ENCODE measurements at places on chromosomes 16 and 17.

DNA sequence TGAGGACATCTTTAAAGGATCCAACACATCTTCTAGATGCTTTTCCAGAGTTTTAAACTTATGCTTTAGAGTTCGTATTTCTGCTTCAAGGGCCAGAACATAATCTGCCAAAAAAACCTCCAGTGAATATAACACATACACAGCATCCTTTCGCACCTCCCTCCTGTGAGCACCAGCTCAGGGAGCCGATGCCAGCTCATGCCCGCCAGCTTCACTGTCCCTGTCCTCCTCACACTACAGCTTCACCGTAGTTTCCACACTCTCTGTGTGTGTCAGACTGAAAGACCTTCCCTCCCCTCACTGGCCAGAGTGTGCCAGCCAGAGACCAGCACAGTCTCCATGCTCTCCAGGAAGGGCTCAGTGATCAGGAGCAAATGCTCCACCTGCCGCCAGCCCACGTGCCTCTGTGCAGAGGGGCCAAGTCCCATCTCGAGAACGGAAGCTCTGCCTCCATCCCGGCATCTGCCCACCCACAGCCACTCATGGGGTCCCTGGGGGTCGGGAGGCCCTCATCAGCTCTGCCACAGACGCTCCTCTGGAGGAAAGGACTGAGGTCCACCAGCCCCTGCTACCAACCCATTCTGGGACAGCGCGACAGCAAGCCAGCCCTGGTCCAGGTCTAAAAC lies 40.8 kb downstream of the CCDC57 start:
- DNase-seq = no peak

GRCh38 chr17:60315650-60316049 lies 76.3 kb downstream of the USP32 start:
- DNase-seq = no peak

GRCh38 chr17:59369031-59369975 lies 37.8 kb downstream of the YPEL2 start:
- no peak for DNase-seq

DNA sequence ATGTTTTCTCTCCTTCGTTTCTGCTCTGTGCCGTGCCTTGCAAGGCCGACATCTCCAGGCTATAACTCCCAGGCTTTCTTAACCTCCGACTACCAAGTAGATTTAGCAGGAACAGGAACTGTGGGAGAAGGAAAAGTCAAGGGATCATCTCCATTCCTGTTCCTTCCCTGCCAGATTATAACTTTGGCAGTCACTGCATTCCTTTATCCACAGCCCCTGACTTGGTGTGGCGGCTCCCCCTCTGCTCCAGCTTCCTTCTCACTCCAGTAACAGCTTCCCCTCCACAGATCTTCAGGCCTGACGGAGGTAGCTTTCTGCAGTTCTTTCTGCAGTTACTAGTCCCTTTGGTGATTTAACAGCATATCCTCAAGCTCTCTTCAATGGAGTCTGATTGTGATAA lies 234.6 kb upstream of the MON1B start:
- DNase-seq = no peak

DNA sequence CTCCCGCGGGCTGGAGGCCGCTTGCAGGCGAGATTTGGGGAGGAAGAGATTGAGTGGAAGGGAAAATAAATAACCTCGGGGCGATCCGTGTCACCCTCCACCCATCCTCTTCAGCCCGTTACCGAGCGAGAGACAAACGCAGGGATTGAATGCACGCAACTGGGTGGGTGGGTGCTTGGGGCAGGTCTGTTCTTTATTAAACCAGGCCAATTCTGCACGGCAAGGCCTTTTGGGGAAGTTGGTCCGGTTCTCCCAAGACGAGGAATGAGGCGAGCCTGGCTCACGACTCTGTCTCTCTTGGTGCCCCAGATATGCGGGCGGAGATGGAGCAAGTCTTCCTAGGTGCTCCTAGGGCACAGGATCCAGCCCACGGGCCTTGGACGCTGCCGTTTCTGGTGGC lies 396 bp upstream of the HOXB7 start:
- DNase-seq = no peak

DNA sequence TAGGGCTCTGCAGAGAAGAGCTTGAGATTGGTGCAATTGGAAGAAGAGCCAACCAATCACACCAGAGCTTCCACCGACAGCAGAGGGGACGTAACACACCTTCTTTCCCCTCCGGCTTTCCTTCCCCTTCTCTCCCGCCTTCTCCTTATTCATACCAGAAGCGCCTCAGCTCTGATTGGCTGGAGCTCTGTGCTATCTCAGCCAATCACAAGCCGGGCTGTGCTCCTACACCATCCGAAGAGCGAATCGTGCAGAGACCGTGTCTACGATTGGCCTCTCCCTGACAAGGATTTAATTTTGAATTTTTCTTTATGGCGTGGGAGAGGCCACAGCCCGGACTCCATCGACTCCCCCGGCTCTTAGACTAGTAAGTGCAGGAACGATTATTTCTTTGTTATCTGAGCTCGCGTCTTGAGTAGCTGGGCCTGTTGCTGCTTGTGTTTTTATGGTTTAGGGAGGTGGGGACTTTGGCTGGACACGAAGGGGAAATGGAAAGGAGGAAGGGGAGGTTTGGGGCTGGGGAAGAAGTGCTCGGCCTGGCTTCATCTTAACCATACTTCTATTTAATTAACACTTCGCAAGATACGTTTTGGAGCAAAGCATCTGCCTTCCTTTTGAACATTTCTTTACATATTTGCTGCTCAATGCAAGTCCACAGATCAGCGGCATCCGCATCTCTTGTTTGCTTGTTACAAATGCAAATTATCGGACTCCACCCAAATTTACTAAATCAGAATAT lies at the start of gene PRR11:
Gene PRR11, plus strand, starts transcription at position 308 of the 739 bp plus-strand sequence. CDS start 14,007 bp downstream, outside the sequence.
- peak; percentile 83 for DNase-seq

GRCh38 chr16:3706253-3707012 lies 10.9 kb downstream of the TRAP1 start:
- no peak for DNase-seq

DNA sequence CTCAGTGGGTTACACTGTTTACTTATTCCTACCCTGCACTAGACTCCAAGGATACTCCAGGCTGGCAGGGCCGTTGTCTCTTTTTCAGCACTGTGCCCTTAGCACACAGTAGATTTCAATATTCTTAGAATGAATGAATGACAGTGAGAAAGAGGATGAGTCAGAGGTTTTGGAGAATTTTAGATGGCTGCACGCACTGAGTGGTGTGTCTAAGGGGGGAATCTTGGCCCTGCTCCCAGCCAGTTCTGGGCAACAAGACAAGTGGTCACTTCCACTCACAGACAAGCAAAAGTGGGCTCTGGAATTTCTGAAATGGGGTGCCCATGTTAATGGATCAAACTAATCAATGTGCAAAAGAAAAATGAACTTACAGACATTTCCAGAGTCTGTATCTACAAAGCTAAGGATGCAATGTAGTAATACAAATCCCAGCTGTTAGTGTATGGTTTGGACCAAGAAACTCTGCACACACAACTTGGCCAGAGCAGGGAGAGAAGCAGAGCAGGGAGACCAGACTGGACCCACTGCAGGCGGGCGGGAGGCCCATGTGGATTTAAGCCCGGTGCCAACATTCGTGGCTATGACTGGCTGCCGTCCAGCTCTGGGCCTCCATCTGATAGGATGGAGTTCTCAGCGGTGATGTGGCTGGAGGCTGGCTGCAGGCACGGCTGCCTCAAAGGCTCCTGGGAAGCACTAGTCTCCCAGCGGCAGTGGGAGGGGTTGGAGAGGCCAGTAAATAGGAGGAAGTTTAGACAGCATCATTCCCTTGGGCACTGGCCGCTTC lies 95.6 kb upstream of the CDYL2 start:
- DNase-seq = no peak

- peak; percentile 55 for DNase-seq
Observed at GRCh38 chr17:77609553-77610517, 348.7 kb upstream of the TNRC6C start.

DNA sequence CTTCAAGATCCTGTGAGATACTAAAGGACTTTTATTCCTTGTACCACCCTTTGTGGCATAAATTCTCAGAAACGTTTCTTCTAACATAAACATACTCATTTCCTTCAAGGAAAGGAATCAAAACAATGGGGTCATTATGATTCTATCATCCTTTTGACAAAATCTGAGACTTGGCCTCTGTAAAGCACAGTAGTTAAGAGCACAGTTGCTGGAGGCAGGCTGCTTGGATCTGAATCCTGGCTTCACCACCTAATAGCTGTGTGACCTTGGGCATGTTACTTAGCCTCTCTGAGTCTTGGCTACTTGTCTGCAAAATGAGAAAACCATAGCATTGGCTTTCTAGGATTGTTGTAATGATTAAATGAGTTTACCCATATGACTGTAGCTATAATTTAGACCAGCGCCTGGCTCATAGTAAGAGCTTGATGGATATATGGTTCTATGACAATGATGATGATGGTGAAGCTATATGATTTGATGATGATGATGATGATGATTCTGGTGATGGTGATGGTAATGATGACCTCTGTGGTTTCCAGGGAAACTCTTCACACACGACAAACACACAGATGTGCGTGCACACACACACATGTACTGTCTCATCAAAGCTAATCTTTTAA lies 6.1 kb upstream of the KRT31 start:
- DNase-seq = no peak

DNA sequence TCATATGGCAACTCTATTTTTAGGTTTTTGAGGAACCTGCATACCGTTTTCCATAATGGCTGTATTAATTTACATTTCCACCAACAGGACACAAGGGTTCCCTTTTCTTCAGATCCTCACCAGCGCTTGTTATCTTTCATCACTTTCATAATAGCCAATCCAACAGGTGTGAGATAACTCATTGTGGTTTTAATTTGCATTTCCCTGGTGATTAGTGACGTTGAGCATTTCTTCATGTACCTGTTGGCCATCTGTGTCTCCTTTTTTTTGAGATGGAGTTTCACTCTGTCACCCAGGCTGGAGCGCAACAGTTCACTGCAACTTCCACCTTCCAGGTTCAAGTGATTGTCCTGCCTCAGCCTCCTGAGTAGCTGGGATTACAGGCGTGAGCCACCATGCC lies 36.2 kb upstream of the ABCC3 start:
- DNase-seq = no peak

- no peak for DNase-seq
Observed at GRCh38 chr16:82240111-82240510, 70.1 kb upstream of the MPHOSPH6 start.

DNA sequence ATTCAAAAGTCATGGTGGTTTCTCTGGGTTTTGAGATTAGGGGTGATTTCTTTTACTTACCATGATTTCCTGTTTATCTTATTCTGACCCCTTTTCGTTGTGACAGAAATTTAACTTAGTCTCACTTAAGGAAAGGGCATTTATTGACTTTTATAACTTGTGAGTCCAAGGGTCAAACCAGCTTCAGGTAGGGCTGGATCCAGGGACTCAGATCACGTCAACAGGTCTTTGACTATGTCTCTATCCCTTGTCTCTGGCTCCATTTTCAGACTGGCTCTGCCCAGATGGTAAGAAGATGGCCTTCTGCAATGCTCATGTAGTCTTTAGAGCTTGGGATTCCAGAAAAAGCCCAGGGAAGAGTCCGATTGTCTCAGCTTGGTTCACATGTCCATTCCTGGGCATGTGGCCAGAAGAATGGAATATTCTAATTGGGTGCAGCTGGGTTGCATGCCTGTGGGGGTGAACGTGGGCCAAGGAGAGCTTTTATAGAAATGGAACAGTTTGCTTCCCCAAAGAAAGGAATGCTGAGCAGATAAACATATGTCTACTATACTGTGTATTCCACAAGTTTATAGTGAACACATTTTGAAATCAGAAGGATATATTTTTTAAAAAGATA lies 13.4 kb downstream of the USP43 start:
- DNase-seq = no peak

DNA sequence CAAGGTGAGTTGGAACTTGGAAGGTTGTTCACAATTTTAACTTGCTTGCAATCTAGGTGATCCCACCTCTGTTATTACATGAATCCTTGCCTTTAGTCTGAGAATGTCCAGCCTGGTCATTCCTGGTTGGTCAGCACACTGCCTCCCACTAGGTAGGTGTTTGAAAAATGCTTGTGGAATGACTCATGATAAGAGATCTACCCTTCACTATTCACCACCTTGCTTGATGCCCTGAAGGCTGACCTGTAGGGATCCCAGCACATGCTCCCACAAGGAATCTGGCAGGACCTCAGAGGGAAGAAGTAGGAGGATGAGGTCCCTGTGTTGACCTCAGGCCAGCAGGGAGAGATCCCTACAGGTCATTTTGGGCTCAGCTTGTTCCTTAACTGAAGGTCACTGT lies 30.2 kb upstream of the ABCA3 start:
- DNase-seq = no peak

DNA sequence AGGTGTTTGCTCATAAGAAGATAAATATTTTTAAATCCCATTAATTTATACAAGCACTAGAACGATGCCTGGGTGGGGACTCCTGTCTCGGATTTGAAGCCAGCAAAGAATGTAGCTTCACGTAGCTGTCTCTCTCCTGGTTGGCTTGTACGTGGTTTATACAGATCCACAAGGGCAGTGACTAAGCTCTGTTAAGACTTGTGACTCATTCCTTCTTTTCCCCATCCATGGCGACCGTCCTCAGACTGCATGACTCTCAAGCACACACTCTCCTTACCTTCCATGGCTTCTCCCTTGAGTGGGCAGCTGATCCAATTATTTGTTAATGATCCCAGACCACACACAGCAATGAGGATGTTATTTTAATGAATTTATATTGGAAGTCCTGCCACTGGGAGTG lies 679.7 kb upstream of the SOX9 start:
- DNase-seq = no peak

DNA sequence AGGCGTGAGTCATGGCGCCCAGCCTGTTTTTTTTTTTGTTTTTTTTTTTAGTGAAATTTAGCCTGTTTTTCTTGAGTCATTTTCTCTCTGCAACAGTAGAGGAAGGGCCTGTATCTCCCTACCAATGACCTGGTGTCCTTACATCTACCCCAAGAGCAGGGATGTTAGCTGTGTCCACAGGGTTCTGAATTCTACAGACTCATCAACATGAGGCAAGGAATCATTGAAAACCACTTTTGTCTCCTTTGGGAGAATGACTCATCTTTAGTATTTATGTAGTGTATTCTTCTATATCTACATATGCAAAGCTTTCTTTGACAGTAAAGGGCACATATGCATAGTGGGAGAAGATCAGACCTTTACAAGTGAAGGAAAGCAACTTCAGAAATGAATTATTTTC lies 105.3 kb downstream of the SPECC1 start:
- no peak for DNase-seq

- DNase-seq = no peak
Observed at GRCh38 chr17:14593956-14594355, 293.1 kb downstream of the HS3ST3B1 start.

- DNase-seq = peak; percentile 70
Observed at GRCh38 chr16:84062734-84063640, 20.4 kb upstream of the SLC38A8 start.

- DNase-seq = peak; percentile 63
Observed at GRCh38 chr17:49861150-49861884, 13.4 kb upstream of the TAC4 start.

- DNase-seq = no peak
Observed at GRCh38 chr16:703406-703805, 2.2 kb downstream of the FBXL16 start.

GRCh38 chr17:61026818-61027217 lies 349.2 kb downstream of the BCAS3 start:
- no peak for DNase-seq

DNA sequence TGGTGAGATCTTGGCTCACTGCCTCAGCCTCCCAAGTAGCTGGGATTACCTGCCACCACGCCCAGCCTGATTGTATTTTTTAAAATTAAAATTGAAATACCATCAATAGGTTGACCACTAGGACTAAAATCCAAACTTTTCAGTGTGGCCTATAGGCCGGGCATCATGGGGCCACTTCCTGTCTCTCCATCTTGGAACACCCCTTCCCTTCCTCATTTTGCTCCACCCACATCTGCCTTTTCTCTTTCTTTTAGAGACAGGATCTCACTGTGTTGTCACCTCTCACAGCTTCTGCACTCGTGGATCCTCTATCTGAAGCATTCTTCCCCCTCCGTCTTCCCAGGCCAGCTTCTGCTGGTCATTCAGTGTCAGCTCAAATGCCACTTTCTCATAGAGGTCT lies 57.0 kb downstream of the BMERB1 start:
- no peak for DNase-seq
